ENCODE measurements at places on chromosomes 7 and 10.

- DNase-seq: no peak
These were observed 24.7 kb upstream of the ADCYAP1R1 start for GRCh38 chr7:31027161-31027965.

DNA sequence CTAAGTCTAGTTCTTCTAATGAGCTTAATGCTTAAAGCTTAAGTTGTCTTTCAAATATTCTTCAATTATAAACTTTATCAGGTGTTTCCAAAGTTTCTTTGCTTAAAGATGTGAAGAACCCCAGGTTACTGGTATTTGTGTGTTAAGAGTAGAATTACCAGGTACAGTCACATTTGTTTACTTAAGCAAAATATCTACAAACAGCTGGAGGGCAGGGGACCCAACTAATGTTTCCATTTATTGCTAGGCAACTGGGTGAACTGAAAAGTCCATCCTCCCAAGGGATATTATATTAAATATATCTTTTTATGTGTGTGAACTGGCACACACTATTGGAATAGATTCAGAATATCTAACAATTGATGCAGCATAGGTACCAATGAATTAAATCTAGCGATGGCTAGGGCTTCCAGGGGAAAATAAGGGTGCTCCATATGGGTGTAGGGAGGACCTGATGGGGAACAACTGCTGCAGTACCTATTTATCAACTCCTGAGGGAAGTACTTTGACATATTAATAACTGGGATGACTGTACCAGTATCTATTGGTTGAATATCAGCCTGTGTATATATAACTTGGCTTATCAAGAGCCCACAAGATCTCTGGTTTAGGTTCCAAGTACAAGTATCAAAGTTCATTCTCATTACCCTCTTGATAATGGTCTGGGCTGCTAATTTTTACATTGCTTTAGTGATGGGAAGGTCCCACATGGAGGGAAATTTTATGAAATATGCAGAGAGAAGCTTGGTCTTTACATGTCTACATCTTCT is 10.3 kb upstream of the AGR3 start:
- DNase-seq: no peak

DNA sequence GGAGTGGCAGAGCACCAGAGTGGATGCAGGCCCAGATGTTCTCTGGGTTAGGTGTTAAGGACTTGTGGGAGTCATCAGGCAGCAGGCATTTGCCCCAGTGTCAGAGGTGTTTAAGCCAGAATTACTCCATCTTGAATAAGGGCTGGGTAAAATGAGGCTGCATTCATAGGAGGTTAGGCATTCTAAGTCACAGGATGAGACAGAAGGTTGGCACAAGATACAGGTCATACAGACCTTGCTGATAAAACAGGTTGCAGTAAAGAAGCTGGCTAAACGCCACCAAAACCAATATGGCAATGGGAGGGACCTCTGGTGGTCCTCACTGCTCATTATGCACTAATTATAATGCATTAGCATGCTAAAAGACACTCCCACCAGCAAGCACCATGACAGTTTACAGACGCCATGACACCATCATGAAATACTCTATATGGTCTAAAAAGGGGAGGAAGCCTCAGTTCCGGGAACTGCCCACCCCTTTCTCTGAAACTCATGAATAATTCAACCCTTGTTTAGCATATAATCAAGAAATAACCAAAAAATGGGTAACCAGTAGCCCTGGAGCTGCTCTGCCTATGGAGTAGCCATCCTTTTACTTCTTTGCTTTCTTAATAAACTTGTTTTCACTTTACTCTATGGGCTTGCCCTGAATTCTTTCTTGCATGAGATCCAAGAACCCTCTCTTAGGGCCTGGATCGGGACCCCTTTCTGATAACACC is 882 bp upstream of the LRRC61 start:
- DNase-seq: peak; percentile 29

DNA sequence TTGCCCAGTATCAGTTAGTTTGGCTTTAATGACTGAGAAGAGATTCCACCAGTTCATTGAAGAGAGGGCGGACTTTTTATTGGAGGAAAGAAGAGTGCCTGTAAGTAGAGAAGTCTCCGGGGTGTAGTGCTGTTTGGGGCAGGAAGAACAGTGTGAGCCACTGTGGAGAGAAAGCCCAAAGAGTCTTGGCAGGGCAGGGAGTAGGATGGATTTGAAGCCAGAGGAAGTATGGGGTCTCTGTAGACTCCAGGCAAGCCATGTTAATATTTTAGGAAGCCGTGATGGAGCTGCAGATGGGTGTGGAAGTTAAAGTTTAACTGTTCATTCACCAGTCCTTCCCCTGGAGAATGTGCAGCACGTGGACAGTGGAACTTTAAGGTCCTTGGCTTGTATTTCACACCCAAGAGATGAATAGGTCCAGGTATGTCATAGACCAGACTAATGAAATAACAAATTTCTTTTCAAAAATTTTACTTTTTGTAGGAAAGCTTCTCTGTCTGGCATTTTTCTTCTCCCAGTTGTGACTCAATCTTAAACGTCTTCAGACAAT is 54.1 kb downstream of the TCF7L2 start:
- DNase-seq: no peak

DNA sequence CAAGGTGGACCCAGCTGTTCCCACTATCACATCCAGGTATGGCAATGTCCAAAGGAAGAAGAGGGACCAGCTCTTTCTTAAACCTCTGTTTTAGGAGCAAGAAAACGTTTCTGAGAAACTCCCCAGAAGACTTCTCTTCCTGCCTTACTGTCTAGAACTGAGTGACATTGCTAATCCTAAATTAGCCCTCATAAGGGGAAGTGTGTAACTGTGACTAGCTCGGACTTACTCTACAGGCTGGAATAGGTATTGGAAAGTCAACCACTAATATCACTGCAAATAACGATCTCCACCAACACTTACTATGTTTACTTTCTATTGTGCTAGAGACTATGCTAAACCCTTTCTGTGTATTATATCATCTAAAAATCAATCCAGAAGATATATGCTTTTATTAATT is 49.9 kb upstream of the RELN start:
- no peak for DNase-seq

DNA sequence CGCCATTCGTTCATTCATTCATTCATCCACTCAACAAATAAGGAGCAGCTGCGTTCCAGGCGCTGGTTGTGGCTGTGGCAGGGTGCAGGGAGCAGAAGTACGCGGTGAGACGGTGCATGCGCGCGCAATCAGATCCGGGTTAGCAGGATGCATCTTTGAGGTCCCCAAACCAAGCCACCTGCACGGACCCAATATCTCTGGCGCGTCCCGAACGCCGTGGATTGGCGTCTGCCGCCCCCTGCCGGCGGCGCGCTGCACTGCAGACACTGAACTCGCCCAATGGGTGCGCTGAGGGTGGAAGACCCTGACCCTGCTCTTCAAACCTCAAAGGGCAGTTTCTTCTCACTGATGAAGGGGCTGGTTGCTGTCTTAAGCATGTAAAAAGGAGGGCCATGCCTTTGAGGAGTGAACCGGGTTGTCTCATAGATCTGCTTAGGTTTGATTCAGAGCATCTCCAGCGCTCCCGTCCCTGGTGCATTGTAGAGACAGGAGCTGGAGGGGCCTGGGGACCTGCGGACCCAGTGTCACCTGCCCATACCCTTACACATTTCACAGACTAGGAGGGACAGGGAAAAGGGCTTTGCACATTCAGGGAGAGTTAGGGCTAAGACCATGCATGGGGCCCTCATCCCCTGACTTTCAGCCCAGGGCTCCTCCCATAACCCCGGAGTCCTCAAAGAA is 102.5 kb downstream of the RAMP3 start:
- peak; percentile 42 for DNase-seq
